ENCODE measurements at places on chromosomes 12 and 14. TPM values are rescaled to one million over a fixed set of nuclear protein-coding genes. Genes with fewer than 3 reads are reported as not detected.

- DNase-seq, result no peak
Observed at GRCh38 chr12:101027200-101027599, 182.8 kb downstream of the SLC5A8 start.

GRCh38 chr12:107404981-107405380 lies 280.6 kb upstream of the PWP1 start:
- no peak for DNase-seq

DNA sequence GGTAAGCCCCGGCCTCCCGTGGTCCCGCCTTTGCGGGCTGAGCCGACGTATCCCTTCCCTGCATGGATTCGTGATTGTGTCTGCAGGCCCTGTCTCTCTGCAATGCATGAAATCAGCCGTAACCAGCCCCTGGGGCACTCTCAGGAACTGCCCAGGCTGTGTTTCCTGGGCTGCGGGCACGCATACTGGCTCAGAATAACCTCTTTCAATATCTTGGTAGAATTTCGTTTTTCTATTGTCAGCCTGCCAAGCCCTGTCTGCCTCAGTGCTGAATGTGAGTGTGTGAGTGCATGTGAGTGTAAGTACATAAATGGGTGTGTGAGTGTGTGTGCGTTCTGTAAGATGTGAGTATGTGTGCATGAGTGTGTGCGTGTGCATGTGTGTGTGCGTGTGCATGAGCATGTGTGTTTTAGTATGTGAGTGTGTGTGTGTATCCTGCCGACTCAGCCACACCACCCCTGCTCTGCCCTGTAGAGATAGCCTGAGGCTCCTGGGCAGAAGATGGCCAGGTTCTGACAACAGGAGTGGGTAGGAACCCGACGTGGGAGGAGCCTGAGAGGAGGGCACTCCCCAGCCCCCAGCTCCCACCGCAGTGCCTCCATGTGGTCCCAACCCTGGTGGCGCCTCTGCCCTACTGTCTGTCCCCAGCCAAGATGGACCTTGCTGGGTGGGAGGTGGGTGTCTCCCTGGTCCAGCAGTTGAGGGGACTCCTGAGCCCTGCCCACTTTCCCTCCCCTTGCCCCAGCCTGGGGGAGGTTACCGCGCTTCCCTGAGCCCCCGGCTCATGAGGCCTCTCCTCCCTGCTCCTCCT lies 268.8 kb downstream of the ADGRD1 start:
- no peak for DNase-seq

DNA sequence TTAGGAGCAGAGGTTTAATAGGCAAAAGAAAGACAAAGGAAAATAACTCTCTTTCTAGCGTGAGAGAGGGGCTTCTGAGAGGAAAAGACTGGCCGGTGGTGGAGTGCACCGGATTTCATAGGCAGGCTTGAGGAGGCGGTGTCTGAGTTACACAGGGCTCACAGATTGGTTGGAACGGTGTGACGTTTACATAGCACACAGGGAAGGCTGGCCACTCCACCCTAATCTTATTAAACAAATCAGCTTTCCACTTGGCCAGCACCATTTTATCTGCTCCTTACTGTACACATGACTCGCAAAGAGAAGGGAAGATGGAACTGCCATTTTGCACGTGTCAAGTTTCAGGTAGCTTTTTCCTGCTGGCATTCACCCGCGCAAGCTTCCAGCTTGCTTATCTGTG lies 587.7 kb downstream of the RPL10L start:
- DNase-seq, result peak; percentile 33

DNA sequence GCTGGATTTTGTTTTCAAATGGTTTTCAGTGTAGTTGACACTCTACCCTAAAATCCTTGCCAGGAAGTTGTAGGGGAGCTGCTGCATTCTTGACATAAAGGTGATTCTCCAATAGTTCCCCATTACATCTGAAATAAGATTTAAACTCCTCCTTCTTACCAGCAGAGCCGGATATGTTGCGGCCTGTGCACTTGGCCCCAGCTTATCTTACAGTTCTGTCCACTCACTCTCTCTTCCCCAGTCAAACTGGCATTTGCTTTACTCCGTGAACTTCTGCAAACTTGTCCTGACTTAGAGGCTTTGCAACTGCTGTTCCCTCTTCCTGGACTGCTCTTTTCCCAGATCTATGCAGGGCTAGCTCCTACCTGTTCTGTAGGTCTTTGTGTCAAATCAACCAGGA lies 929.5 kb downstream of the VRK1 start:
- DNase-seq, result no peak

GRCh38 chr14:83828406-83828805 lies 1701.5 kb upstream of the FLRT2 start:
- no peak for DNase-seq

DNA sequence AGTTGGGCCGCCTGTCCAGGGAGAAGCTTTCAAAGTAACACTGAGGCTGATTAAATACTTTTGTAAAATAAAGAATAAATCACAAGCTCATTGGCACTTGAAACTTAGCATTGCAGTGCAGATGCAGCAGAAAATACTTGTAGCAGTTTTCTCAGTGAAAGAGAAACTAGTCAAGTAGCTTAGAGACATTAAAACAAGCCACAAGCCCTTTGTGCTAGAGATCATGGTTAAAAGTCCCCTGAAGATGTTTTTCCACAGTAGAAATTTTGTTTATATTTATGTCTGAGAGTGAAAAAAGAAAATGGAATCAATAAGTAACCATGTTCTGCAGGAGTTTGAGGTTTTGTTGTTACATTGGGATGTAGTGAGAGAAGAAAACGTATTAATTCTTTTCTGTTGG lies 5.9 kb downstream of the PSEN1 start:
- no peak for DNase-seq

- no peak for DNase-seq
Observed at GRCh38 chr12:85955127-85955526, 81.0 kb downstream of the NTS start.

DNA sequence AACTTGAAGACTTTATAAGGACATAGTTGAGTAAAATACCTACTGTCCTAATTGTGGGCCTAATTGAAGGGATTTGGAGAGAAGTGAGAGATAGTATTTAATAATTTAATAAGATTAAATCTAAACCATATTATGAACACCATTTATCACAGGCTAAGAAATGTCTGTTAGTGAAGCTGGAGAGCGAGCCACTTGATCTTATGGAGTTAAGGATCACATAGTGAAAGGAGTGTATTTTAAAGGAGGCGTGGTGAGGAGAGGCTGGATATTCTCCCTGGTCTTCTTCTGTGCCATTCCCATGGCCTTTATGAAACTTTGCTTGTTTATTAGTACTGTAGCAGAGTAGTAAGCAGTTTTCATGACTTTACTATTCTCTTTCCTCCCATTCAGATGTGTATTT lies 172.4 kb downstream of the TRHDE start:
- no peak for DNase-seq

ITPR2 gene
- 14.3 TPM for total RNA-seq

RNASE1 gene
- 373 TPM for total RNA-seq
